ENCODE measurements at places on chromosomes 7 and 10.

GRCh38 chr7:95430864-95431263 lies 4.0 kb downstream of the PON2 start:
- DNase-seq = peak; percentile 64

DNA sequence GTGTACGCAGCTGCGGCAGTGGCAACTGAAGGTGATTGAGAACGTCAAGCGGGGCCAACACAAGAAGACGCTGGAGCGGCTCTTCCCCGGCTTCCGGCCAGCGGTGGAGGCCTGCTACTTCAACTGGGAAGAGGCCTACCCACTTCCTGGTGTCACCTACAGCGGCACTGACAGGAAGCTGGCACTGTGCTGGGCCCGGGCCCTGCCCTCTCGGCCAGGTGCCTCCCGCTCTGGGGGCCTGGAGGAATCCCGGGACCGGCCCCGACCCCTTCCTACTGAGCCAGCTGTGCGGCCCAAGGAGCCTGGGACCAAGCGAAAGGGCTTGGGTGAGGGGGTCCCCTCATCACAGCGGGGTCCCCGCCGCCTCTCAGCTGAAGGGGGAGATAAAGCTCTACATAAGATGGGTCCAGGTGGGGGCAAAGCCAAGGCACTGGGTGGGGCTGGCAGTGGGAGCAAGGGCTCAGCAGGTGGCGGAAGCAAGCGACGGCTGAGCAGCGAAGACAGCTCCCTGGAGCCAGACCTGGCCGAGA lies 6.5 kb downstream of the ZSWIM8 start:
- DNase-seq = no peak

DNA sequence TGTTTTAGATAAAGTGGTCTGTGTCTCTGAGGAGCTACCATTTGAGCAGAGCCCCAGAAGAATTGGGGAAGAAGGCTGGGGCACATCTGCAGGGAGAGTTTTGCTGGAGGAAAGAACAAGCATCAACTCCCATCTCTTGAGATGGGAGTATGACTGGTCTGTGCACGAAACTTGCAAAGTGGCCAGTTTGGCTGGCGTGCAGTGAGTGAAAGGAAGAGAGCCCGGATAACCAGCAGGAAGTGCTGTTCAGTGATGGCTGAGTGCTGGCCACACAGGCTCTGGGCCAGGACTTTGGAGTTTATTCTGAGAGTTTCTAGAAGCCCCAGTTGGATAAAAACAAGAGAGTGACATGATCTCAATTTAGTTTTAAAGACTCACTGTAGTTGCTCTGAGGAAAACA lies 34.4 kb upstream of the SVIL start:
- peak; percentile 54 for DNase-seq

DNA sequence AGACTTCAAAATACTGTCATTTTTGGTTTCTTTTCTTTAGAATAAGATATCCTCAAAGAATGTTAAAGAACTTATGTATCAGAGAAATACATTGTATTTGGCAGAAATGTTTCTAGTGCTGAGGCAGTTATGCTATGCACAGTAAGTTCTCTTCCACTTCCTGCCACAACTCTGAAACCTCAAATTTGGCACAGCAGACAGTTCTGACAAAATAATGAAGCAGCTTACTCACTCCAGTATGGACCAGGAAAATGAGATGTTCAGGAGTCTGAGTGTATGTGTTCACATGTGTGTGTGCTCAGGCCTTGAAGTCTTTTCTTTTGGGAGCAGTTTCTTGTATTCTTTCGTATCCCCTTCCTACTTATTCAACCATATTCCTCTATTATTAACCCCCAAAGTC lies 197.0 kb upstream of the AGK start:
- DNase-seq = peak; percentile 72

DNA sequence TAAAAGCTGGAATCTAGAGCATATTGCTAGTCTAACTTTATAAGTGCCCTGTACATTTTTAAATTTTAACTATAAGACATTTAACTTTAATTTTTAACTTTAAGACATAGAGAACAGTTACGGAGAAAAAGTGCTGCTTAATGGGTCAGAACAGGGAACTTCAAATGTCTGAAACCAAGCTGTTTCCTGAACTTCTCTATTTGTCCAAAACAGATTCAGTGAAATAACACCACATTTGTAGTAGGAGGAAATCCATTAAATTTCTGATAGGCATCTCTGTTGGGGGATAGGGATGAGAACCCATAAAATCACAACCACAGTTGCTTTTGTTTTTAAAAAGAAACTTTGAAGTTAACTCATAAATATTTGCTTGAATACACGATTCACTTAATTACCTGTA lies 170.8 kb upstream of the ANK3 start:
- DNase-seq = no peak

GRCh38 chr7:28507525-28508282 lies 95.4 kb downstream of the CREB5 start:
- no peak for DNase-seq

GRCh38 chr10:113520261-113520660 lies 32.6 kb upstream of the HABP2 start:
- DNase-seq = no peak

GRCh38 chr7:83305027-83305426 lies 142.3 kb upstream of the PCLO start:
- DNase-seq = no peak

- no peak for DNase-seq
Observed at GRCh38 chr7:16063716-16064675, 357.3 kb downstream of the CRPPA start.

GRCh38 chr10:13183625-13184024 lies 22.3 kb downstream of the MCM10 start:
- no peak for DNase-seq

All from brain microvascular endothelial cell (primary cell).